ENCODE measurements at places on chromosomes 1 and 21.

DNA sequence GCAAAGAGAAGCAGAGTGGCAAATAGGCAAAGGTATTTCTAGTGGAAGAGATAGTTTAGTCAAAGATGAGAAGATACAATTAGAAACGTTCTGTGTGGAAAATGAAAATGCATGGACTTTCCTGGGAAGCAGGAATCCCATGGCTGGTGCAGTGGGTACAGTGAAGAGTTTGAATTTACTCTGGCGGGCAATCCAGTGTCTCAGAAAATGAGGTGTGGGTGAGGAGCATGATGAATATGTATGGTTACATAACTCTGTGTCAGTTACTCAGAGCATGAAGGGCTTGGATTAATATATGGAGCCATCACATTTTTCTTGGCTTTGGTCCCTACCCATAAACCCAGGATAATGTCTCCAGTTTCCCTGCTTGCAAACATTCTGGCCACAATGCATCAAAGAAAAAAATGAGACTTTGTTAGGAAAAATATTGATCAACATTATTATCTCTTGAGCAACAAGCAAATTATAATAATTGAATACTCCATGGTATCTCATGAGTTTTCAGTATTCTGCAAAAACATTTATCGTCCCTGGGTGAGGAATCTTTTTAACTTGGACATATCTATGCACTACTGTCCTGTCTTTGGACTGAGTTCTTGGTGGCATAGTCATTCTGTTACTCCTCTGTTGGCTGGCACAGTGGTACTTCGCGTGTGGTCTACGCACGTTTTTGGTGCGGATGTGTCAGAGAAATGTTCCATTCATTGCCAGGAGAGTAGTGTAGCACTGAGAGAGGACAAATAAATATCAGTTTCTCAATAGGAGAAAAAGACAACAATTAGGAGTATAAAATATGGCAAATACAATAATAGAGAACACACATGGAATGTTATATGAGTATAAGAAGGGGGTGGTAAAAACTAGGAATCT lies 173.7 kb upstream of the C1orf105 start:
- DNase-seq: no peak

DNA sequence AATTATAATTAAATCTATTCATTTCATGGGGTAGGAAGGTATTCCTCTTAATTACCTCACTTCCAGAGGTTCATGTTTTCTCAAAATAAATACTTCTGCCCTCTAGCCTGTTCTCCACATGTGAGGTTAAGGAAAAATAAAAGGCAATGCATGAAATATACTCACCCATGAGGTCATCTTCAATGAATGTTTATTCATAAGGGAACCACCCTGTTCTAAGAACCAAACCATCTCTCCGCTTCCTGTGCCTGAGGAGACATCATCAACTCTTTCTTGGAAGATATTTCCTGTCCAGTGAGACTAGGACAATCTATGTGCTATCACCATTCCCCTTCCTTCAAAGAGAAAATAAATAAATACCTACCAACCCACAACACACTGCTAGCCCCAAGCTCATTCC lies 513.7 kb upstream of the PLXNA2 start:
- no peak for DNase-seq

GRCh38 chr1:160761046-160761445 lies 22.0 kb downstream of the SLAMF7 start:
- DNase-seq: no peak

DNA sequence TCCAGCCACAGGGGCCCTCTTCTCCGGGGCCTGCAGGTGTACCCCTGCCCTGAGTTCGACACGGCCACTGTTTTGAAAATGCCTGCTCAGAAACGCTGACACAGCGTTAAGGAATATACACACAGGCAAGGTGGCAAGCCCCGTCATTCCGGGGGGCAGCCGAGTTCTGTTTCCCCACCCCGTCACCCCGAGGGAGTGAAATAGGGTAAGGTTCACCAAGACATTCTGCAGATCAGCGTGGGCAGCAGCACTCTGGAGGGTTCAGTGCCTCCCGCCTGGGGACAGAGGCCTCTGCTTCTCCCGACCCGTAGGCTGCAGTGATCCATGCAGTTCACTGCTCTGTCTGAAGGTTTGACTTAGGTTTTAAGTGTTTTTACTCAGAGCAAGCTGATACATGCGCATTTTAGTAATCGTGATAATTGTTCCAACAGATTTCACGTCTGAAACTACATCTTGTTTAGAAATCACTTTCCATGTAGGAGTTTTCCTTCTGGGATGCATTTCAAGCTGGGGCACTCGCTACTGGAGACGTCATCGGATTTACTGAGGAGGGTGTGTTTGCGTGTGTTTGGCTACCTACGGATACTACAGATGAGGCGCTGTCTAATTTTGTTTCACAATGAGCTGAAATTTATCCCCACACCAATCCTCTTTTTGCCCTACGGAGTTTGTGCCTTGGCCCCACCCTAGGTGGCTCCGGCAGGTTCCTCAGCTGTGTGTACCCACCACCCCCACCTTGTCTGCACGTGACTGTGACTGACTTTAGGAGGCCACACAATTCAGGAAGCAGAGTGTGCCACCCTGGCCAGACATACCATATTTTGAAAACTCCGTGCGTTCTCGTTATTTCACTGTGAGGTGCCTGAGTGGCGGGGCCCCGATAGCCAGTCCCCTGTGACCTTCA lies 63.5 kb downstream of the AGPAT3 start:
- no peak for DNase-seq

DNA sequence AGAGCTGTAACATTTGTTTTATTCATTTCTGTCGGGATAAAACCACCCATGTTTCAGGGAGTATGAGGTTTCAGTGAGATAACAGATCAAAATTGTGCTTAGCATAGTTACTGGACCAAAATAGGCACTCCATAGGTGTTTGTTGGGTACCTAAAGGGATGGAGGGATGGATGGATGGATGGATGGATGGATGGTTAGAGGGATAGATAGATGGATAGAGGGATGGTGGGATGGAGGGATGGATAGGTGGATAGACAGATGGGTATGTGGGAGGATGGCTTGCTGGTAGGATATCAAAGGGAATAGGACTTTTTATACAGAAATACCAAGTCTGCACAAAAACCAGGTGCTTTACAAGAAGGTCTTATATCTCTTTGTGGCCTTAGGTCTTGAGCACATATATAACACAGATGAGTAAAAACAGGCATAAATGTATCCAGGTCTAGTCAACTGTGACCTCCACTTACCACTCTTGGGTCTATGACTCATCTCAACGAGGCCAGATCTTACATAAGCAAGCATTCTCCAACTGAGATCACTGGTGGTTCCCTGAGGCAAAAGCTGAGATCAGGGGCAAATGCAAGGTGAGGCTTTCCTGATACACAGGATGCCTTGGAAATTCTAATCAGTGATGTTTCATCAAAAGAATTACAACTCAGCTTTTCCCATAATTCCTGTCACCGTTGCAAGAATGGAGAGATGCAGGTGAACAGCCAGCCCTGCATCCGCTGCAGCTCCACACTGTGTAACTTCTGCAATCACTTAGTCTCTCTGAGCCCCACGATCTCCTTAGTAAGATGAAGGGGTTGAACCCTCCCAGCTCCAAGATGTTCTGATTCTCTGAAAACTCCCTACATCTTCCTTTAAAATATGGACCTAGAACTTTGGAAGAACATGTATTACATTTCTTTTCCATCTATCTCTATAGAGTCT lies 32.0 kb downstream of the PTAFR start:
- no peak for DNase-seq
